ENCODE measurements at places on chromosomes 7 and 10. TPM values are rescaled to one million over a fixed set of nuclear protein-coding genes. Genes with fewer than 3 reads are reported as not detected.

The ZPBP gene
- not detected for total RNA-seq

The SLC13A4 gene
- not detected for total RNA-seq

The EN2 gene
- total RNA-seq: 0.11 TPM

The CDCA7L gene
- total RNA-seq: 62.5 TPM

The FAM171A1 gene
- total RNA-seq: 10.3 TPM

The PCLO gene
- total RNA-seq: 3.8 TPM

- no peak for DNase-seq
These were observed 131.6 kb downstream of the SKIDA1 start for GRCh38 chr10:21393931-21394330.

GRCh38 chr7:87345962-87346371 lies 503 bp downstream of the CROT start:
- DNase-seq: no peak

- no peak for DNase-seq
These were observed 9.9 kb downstream of the IGFBP1 start for GRCh38 chr7:45898222-45898621.

GRCh38 chr10:112446055-112446854 lies 459 bp downstream of the ZDHHC6 start:
- peak; percentile 52 for DNase-seq

GRCh38 chr10:85602306-85602705 lies 764.3 kb downstream of the GRID1 start:
- no peak for DNase-seq

- no peak for DNase-seq
These were observed 1137.3 kb downstream of the REEP3 start for GRCh38 chr10:64658528-64658927.

DNA sequence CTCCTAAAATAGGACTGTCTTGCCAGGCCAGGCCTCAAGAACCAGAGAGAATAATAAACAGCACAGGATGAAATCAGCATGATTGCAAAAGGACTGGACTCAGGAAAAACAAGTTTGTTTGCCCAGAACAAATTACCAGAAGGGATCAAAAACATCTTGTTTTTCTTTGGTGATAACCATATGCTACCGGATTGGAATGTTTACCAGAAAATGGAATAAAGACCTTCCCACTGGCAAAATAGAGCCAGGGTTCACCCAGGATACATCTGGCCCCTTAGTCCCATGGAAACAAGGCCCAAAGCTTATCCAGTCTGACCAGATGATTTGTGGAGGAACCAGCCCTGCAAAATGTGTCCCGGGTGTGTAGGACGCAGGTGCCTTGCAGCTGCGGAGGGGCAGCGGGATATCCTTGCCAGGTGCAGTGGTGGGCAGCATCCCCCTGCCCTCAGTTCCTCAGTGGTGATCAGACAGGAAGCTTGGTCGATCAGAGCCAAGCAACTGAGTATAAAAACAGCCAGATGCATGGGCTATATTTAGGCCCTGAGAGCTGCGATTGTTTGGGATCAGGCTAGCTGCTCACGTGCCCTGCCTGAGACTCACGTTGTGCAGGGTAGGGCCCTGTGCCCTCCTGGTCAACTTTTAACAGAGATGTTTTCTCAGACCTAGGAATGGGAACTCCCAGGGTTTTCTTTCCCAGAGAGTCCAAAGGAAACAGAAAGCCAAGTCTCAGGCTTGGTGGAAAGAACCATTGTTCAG lies 4.6 kb upstream of the ZNF22 start:
- peak; percentile 76 for DNase-seq

DNA sequence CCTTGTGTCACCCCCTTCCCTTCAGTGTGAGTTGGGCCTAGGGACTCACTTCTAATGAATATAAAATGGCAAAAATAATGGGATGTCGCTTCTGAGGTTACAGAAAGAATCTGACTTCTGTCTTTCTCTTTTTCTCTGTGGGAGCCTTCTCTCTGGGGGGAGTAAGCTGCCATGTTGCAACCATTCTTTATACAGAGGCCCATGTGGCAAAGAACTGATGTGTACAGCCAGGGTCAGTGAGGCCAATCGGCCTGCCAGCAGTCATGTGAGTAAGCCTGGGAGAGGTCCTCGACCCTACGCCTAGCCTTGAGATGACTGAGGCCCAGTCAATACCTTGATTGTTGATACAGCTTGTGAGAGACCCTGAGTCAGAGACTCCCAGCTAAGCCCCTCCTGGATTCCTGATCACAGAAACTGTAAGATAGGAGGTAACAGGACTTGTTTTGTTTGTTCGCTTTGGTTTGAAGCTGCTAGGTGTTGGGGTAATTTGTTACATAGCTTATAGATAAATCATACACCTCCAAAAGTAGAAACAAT lies 1.7 kb downstream of the TCAF1 start:
- DNase-seq: no peak
